Heart right ventricle (tissue), 16 donors: ENCODE measurements at places on chromosomes 5 and 9. TPM values are rescaled to one million over a fixed set of nuclear protein-coding genes. Genes with fewer than 3 reads are reported as not detected.

DNA sequence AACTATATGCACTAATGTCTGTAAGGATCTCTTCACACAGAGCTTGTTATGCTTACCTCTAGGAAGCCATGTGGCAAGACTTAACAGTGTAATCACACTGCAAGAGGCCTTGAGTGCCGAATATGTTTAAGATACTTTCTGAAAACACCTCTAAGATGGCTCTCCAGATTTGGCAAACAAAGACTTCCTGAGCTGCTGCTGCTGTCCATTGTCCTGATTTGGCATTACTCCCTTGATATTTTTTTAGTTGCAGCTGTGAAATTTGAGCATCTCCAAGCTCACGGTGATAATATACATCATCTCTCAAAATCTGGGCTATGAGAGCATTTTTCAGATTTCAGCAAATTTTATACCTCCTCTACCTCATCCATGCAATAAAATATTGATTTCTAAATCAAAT, 384.5 kb upstream of the CDH6 start:
- no peak for DNase-seq

CDX1 gene
- total RNA-seq: not detected

ISL1 gene
- total RNA-seq: not detected

DNA sequence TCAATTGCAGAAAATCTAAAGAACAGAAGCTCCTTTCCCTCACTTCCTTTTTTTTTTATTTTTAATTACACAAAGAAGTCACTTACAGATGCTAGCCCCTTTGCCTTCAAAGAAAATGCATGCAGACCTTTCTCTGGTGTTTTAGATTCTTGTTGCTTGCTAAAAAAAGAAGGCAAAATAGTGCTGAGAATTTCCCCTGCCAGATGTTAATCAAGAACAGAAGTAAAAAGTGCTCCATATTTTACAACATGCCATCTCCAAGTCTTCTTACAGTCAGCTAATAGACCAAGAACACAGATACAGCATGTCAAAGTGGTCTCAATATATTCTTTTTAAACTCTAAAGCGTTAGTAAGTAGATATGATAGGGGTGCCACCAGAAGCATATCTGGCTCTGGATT, 142.8 kb upstream of the RGMB start:
- no peak for DNase-seq

SPATA31D4 gene
- not detected for total RNA-seq

DNA sequence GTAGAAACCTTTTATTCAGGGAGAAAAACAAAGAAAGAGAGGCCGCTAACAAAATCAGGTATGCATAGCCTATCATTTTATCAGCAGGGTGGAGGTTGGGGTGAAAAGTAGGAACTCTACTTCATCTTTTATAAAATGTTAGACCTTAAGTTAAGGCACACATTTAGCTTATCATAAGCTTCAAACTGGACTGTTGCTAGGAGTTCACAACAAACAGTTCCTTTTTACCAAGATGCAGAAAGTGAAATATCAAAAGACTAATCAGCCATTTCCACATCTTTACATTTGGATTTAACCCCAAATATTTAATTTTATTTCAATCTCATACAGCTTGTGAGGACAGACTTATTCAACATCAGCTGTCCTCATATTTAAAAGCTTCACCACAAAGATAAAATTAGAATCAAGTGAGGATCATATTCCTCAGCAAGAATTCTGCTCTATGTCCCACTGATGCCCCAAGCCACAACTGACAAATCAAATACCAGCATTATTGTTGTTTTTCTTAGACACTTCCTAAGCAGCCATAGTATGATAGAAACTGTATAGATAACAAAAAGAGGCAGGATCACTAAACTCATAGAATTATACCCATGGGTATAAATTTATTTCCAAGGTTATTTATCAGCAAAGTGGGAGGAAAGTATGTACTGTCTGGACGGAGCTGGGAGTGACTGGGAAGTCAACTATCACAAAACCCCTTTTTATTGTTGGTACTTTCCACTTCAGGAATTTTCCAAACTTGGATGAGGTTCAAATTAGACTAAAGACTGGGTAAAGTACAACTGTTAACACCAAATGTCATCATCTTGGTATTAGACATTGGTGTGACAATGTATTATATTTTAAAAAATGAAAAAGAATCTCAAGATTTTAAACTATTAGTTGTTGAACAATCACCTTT, 29.9 kb upstream of the MYOT start:
- no peak for DNase-seq

- DNase-seq: peak; percentile 74
Observed at GRCh38 chr5:10724781-10725507, 36.1 kb downstream of the DAP start.

OMD gene
- 4.0 TPM for total RNA-seq

GRCh38 chr5:78653681-78654366, 5.3 kb upstream of the LHFPL2 start:
- no peak for DNase-seq

- no peak for DNase-seq
Observed at GRCh38 chr5:90337449-90338052, 72.0 kb downstream of the CETN3 start.

GRCh38 chr5:135032999-135033861, 798 bp downstream of the PITX1 start:
- no peak for DNase-seq

ADAMTS2 gene
- total RNA-seq: 2.3 TPM

DDX31 gene
- total RNA-seq: 5.4 TPM

OBP2B gene
- total RNA-seq: 0.75 TPM

GRCh38 chr5:157917899-157918809, 59.2 kb upstream of the CLINT1 start:
- peak; percentile 42 for DNase-seq

GRCh38 chr5:54621709-54622108, 104.2 kb downstream of the SNX18 start:
- DNase-seq: no peak

GRCh38 chr9:27771803-27772545, 198.7 kb upstream of the C9orf72 start:
- peak; percentile 9 for DNase-seq

NUP188 gene
- 22.5 TPM for total RNA-seq

GRCh38 chr9:134218230-134218629, 53.9 kb upstream of the RNU6ATAC start:
- no peak for DNase-seq

RAB3C gene
- 0.94 TPM for total RNA-seq

PCDHB14 gene
- 5.6 TPM for total RNA-seq

ANXA2R gene
- 0.87 TPM for total RNA-seq

DNA sequence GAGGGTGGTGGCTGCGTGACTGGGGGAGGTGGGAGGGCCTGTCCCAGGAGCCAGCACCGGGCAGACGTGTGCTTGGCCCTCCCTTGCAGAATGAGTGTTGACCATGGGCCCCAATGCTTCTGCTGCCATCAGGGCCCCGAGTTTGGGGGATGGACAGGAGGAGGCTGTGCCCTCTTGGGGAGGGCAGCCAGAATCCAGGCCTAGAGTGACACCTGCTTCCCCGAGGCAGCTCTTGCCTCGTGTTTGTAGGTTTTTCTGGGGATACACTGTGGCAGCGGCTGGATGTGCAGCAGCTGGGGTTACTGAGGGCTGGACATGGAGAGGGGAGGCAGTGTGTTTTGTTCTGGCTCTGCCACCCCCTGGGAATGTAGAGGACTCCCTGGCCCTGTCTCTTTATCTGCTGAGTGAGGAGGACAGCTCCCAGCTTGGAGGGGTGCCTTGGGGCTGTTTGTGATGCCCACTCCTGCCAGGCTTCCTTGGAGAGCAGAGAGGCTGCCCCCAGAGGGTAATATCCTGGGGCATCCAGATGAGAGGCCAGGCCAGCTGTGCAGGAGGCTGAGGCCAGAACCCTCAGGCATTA, 22.7 kb downstream of the WNK2 start:
- no peak for DNase-seq

NIM1K gene
- total RNA-seq: 0.12 TPM

PCDHB15 gene
- 10.5 TPM for total RNA-seq
